Heart left ventricle (tissue), 16 donors: ENCODE measurements at places on chromosomes 11 and 22. TPM values are rescaled to one million over a fixed set of nuclear protein-coding genes. Genes with fewer than 3 reads are reported as not detected.

FJX1 gene
- total RNA-seq, result 2.9 TPM

PATE4 gene
- not detected for total RNA-seq

VSIG10L2 gene
- total RNA-seq, result 0.21 TPM

GAL3ST1 gene
- total RNA-seq, result 0.25 TPM

BTG4 gene
- total RNA-seq, result not detected

PGA5 gene
- total RNA-seq, result not detected

C22orf42 gene
- not detected for total RNA-seq

- no peak for DNase-seq
These were observed 27.0 kb downstream of the FADS2 start for GRCh38 chr11:61854966-61855714.

DNA sequence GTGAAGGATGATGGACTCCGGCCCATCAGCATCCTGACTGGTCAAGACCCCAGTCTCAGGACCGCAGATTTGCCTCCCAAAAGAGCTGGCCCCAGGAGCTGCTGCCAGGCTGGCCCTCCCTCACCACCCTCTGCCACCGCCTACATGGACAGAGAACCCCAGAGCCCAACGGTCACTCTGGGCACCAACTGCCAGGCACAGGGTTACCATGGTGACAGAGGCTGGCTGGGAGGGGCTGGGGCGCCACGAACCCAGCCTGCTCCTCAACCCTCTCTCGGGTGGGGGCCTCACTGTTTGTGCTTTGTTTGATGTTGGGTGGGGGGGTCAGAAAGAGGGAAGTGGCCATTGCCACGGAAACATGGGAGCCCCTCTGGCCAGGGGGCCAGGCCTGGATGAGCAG, 55.8 kb downstream of the ELFN2 start:
- DNase-seq, result no peak

- no peak for DNase-seq
These were observed 10.3 kb upstream of the BIK start for GRCh38 chr22:43100225-43100624.

GRCh38 chr11:124842305-124842704, 22.9 kb upstream of the ROBO3 start:
- DNase-seq, result no peak

DNA sequence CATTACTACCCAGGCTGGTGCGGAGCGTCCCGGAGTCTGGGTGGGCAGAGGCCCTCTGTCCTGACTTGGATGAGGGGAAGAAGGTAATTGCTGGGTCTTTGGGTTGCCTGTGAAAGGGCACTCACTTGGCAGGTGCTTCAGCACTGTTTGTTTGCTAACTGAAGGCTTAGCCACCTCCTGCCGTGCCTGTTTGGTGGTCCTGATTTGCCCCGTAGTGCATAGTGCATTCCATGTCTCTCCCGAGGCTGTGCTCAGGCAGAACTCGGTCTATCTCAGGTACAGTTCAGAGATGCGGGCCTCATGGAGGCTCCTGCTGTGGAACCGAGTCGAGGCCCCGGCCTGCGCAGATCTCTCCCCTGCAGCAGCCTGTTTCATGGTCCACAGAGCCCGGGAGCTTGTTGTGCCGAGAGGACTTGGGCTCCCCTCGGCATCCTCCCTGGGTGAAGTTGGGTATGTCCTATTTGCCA, 146.2 kb downstream of the TBC1D22A start:
- no peak for DNase-seq

DNA sequence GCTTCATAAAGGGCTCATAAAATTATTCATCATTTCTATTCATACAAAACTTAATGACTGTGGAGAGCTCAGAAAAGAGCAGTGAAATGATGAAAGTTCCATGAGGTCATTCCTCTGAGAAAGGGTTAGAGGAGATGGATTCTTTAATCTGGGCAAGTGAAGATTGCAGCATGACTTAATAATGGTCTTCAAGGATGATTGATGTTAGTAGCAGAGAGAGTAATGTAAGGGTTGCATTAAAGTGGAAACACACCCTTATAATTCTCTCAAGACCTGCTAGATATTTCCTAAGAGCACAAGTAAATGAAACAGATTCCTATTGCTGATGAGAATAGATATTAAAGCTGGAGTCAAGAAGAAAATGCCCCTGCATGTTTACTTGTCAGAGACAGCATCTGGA, 711.6 kb upstream of the ANO5 start:
- no peak for DNase-seq

DNA sequence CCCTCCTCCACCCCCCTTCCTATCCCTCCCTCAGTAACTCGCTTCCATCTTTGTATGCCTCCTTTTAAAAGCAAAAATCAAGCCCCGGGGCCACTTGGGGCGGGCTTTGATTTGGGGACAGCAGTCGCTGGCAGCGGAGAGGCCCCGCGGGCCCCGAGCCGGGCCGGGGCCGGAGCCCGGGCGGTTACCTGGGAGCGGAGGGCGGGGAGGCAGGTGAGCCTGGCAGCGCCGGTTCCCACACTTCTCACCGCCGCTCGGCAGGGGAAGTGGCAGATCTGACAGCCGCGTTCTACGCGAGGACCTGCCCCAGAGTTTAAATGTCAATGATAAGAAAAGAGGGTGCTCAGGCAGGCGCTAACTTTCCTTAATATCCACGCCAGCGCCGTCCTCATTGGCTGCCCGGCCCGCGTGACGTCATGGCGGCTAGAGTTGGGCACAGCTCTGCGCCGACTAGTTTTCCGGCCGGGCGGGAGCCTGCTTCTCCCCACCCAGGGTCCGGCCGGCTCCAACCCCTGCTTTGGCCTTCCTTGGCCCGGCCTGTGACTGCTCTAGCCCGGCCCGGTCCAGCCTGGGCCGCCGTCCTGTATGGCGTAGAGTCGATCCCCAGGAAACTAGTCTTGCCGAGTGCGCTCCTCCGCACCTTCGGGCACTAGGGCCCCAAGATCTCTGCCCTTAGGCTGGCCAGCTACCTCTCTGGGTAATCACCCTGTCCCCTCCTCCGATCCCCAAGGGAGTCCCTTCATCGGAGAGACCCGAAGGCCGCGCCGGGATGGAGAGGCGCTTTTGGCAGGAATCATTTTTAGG, 6.7 kb upstream of the PAX6 start:
- no peak for DNase-seq

DNA sequence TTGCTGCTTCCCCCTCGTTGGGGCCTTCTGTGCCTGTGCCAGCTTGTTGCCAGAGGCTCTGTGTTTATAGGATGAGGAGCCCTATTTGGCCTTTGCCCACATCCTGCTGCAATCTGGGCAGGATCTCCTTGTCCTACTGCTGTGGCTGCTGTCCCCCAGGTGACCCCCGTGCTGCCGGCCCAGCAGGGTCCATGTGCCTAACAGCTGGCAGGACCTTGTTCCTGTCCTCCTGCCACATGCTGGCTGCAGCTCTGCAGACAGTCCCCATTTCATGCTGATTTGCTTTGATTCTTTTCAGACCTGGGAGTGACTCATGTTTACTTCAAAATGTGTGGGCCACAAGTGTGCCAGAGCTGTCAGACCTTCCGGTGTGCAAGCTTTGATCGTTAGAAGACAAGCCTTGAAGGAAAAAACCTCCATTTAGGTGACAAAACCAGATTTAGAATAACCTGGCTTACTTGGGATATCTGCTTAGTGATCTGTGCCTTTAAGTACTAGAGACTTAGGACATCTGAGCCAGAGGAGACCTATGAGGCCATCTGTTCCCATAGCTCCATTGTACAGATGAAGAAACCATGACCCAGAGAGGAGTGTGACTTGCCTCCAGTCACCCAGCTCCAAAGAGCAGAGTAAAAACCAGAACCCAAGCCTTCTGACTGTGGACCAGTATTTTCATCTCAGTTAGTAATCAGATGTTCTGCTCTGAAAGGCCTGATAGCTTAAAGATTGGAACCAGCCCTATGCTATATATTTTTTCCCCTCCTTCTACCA, 11.1 kb downstream of the NAV2 start:
- peak; percentile 32 for DNase-seq

- peak; percentile 69 for DNase-seq
These were observed 91.9 kb downstream of the SPON1 start for GRCh38 chr11:14054116-14055107.

DNA sequence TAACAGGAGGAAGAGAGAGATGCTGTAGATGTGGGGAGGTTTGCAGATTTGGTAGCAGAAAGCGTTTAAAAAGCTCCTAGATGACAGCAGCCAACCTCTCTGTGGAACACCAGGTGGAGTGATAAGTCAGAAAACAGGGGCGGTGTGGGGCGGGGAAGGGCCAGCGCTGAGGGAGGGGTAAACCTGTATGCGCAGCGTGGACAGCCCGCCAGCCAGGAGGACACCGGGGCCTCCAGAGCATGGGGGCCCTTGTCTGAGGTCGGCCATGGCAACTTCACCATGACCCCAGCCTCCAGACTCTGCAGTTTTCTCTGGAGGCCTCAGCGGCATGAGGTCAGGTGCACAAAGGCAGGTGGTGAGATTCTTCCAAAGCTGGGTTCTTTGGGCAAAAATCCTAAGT, 423.7 kb downstream of the BRD1 start:
- DNase-seq, result no peak

- no peak for DNase-seq
These were observed 1511.1 kb downstream of the BRD1 start for GRCh38 chr22:48316257-48317250.

- DNase-seq, result no peak
These were observed 11.7 kb upstream of the FXYD6 start for GRCh38 chr11:117888139-117888566.

- no peak for DNase-seq
These were observed 27.3 kb upstream of the TCF20 start for GRCh38 chr22:42297778-42298177.

- no peak for DNase-seq
These were observed 646 bp downstream of the NCAPD3 start for GRCh38 chr11:134223121-134223520.

GRCh38 chr22:29499852-29500251, 19.8 kb downstream of the NEFH start:
- DNase-seq, result no peak

GRCh38 chr11:35248558-35249323, 109.8 kb downstream of the CD44 start:
- no peak for DNase-seq

DNA sequence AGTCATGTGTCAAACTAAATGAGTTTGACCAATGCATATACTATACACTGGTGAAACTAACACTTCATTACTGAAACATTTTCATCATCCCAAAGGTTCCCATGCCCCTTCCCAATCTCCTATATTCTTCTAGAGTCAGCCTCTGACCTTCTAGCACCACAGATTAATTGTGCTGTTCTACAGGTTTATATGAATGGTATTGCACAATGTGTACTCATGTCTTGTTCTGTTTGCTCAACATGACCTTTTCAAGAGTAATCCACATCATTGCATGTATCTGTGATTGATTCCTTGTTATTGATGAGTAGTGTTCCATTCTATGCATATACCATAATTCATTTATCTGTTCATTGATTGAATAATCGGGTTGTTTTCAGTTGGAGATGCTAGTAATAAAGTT, 7.5 kb upstream of the OR8G1 start:
- DNase-seq, result no peak

DNA sequence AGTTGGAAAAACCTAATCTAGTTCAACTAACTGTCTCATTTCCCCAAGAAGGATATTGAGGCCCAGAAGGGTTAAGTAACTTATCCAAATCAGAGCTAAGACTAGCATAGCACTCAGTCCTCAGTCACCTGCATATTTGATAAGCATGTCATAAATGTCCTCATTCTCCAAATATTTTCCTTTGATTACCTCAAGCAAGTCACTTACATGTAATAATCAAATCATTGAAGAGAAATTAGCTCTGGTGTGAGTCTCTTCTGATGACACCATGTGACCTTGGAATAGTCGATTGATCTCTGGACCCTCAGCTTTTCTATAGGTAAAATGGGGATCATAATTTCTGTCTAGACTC, 48.8 kb upstream of the PICALM start:
- DNase-seq, result no peak

DNA sequence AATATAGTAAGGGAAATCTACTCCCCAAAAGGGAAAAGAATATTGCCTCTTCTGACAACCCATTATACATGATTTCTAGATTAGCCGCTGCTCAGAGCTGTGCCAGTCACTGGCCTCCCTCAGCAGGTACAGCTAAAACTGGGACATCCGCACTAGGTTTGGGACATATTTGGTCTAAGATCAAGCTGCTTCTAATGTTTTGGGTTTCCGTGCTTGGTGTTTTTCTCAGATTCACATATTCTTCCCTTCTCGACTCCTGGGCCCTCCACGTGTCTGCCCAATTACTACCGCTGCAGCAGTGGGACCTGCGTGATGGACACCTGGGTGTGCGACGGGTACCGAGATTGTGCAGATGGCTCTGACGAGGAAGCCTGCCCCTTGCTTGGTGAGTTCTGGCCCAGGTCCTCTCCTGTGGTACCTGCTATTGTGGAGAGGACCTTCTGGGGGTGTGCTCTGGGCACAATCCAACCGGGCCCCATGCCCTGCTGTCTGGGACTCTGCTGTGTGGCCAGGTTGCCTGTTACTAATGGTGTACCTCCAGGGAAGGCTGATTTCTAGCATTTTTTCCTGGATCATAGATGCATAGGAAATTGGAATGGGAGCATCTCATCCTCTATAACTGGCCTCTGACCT, 138.1 kb upstream of the SORL1-AS1 start:
- no peak for DNase-seq

DNA sequence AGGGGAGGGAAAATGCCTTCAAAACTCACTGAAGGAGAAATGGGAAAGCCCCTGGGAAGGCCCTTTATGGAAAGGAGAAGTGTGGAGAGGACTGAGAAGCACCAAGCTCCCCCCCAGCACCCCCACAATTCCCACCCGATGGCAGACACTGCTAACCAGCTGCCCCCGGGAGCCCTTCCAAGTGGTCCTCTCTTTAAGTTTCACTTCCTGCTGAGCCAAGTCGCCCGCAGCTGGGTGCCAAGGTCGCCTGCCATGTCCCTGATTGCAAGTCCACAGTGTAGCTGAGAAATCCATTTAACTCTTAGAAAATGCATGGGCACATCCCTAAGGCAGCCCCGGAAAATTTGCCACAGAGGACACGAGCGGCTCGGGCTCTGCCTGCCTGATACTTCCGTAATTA, 68.2 kb downstream of the GALNT18 start:
- peak; percentile 63 for DNase-seq

- DNase-seq, result no peak
These were observed 373.9 kb upstream of the C11orf87 start for GRCh38 chr11:109048098-109048497.

GRCh38 chr22:46085828-46086576, 64.3 kb upstream of the PPARA start:
- peak; percentile 74 for DNase-seq

- no peak for DNase-seq
These were observed 301.3 kb downstream of the NTM start for GRCh38 chr11:131671734-131672133.

- no peak for DNase-seq
These were observed 231.2 kb upstream of the MTNR1B start for GRCh38 chr11:92738276-92738675.

DNA sequence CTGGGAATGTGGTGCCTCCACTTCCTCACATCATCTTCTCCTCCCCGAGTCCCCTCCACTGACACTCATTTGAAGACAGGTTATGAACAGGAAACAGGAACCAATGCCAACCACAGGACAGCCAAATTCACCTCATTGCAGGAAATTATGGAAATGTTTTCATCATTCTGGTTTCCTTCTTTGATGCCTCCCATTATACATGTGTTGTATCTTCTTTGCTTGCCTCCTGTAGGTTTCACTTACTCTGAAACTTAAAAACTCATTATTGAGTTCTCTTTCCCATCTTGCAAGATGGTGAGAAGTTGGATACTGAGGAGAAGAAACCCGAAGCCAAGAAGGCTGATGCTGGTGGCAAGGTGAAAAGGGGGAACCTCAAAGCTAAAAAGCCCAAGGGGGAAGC, 108.5 kb downstream of the PHF21B start:
- DNase-seq, result no peak
